ENCODE measurements at places on chromosomes 12 and 14.

- DNase-seq, result peak; percentile 94
Observed at GRCh38 chr14:32593290-32593942, 264.3 kb downstream of the AKAP6 start.

DNA sequence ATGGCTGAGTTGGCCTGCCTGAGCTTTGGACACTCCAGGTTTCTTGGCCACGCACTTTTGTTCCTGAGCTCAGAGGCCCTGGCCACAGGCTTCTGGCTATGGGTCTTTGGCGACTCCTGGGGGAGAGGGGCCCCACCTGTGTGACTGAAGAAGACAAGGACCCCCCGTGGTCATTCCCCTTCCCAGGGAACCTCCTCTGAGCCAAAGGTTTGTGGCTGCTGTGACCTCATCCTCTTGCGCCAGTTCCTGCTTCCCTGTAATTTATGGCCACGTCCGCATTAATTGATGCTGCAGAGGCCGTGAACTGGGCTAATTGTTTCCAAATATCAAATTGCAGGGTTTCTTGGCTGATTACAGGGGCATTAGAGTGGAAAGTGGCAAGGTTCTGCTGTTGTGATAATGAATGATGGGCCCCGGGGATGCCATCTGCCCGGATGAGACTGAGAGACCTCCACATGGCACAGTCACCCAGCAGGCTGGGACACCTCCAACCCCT lies 27.6 kb upstream of the NOS1 start:
- no peak for DNase-seq

DNA sequence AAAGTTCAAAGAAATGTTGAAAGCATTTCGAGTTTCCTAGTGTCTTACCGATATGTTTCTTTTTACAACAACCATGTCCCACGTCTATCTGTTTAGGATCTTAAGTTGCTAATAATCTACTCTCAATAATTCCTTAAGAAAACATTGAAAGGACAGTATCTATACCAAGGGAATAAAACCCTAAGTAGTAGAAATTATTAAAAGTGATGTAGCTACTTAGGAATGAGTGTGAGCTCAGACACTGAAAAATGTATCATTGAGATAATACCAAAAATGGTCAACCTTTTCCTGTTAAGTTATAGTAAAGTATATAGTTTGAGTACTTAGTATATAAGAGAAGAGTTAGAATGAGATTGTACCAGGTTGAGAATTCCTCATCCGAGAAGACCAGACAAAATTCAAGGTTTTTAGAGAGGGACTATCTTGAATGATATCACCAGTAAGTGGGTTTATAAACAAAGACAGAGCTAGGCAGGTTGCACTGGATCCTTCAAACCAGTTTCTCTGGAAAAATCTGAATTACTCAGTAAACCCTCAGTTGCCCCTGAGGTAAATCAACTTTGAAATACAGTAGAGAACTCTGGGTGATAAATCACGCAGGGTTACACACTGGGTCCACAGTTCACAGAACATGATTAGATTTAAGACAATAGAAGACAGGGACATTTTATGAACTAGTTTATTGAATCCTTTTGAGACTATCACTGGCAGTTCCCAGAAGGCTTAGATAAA lies 96.8 kb downstream of the ERGIC2 start:
- no peak for DNase-seq

DNA sequence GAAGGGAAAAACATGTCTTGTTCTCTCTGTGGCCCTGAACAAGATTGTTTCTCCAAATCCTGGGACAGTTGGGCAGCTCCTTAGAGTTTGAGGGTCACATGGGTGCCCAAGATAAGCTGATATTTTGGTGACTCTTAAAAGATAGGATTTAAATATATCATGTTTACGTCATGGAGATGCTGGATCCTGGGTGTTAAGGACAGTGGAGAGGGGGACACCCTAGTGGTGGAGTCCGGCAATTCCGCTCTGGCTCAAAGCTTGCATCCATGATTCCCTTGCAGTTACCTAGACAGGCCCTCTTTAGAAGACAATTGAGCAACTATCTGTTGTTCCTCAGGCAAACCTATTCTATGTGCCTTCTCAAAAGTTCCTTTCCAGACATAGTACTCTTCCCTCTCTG lies 101.8 kb downstream of the CMKLR1 start:
- DNase-seq, result no peak

DNA sequence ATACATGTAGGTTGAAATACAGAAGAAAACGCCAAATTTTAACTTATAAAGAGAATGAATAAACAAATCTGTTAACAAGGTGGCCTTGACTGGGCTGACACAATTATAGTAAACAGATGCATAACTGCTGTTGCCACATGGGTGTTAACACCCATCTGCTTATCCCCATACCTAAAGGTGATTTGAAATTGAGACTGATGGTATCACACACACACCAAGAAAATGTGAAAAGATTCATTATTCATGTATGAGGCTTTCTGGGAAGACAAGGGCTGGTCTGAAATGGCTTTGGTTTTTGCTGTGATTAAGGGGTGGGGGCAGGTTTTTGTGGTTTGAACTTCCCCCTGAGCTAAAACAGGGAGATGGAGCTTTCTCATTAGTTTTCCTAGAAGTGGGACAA lies 156.6 kb downstream of the SYT10 start:
- no peak for DNase-seq

- no peak for DNase-seq
Observed at GRCh38 chr12:114817571-114818425, 133.8 kb upstream of the TBX3 start.

GRCh38 chr12:93519859-93520258 lies 52.5 kb downstream of the MRPL42 start:
- DNase-seq, result no peak

DNA sequence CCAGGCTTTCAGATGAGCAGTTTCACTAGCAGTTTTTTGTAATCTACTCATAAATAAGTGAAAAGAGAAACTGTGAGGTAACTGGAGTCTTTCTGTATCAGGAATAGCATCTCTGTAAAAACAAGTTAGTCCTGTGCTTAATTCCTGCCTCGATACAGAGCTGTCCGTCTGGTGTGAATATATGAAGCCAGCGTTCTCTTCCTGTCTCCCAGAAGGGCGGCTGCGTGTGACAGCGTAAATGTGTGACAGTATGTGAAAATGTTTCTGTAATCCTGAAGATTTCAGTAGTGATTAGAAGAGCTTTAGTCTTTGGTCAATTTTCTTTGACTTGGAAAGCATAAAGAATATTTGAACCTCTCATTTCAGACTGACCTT lies 150.3 kb downstream of the FBXL14 start:
- DNase-seq, result no peak

- no peak for DNase-seq
Observed at GRCh38 chr12:23540572-23540971, 408.9 kb downstream of the SOX5 start.

DNA sequence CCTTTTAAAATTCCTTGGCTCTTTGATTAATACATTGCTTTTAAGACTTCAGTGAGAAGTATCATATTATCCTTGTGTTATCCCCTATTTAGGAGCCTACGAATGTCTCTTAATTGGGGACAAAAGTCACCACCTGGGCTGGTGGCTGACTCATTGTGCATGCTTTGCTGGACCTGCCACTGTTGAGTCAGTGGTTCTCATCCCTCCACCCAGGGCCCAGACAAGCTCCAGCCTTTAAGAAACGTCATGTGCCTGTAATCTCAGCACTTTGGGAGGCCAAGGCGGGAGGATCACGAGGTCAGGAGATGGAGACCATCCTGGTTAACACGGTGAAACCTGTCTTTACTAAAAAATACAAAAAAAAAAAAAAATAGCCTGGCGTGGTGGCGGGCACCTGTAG lies 57.9 kb downstream of the OTX2 start:
- DNase-seq, result no peak

DNA sequence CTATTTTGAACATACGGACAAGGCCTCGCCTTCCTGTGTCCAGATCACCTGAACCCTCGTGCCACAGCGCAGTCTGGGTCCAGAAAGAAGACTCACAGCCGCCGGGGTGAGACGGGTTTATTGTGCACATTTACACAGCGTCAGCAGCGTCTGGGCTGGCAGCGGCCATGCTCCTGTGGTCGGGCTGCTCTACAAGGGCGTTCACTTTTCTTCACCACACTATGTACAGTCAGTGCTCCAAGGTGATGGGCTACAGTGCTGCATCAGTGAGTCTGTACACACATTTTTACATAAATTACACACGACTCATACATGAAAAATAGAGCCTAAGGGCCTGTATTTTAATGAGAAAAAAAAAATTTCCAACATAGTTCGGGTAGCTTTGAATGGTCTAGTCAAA lies 18.0 kb downstream of the ZFYVE21 start:
- no peak for DNase-seq

- no peak for DNase-seq
Observed at GRCh38 chr14:104657563-104658324, 31.7 kb upstream of the INF2 start.

GRCh38 chr14:102131741-102132140 lies 8.0 kb upstream of the WDR20 start:
- no peak for DNase-seq

DNA sequence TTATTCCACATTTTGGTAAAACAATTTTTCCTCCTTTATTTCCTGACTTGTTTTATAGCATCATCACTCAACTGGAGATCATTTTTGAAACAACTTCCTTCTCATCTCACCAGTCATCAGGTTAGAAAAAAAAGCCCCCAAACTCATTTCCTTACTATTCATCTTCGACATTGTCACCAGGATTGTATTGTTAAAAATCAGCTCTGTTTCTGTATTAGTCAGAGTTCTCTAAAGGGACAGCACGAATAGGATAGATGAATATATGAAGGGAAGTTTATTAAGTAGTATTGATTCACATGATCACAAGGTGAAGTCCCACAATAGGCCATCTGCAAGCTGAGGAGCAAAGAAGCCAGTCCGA lies 392.6 kb downstream of the FUT8 start:
- DNase-seq, result no peak

- DNase-seq, result no peak
Observed at GRCh38 chr14:60233251-60233650, 15.8 kb upstream of the PPM1A start.

DNA sequence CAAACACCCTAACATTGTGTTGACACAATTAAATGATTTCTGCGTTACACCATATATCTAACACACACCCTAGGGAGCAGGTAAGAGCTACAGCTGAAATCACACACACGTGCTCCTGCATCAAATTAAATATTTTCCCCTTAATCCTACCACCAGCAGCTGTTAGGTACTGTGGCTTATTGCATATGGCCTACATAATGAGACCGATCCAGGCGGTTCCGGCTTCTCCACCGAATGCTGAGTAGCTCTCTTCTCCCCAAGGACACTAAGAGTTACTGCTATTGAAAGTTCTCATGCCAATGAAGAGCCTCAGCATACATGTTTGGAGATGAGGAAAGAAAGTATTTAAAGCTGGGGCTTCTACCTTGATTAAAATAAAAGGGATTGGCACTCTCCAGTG lies 472.2 kb upstream of the STXBP6 start:
- DNase-seq, result no peak

DNA sequence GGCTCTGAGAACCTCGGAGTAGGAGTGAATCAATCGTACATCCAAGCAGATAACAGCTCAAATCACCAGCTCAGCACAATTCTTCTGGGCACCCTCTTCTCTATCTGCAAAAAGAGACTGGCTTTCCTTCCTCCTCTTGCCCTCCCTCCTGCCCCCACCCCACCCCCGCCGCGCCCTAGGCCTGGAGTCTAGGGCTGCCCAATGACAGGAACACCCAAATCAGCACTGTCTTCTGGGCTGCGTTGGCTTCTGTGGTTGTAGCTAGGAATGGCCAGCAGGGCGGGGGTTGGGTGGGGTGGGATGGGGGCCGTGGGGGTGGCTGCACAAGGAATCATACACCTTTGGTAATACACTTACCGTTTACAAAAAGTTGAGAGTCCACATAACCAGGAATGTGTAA lies 28.0 kb upstream of the TMCC3 start:
- no peak for DNase-seq

DNA sequence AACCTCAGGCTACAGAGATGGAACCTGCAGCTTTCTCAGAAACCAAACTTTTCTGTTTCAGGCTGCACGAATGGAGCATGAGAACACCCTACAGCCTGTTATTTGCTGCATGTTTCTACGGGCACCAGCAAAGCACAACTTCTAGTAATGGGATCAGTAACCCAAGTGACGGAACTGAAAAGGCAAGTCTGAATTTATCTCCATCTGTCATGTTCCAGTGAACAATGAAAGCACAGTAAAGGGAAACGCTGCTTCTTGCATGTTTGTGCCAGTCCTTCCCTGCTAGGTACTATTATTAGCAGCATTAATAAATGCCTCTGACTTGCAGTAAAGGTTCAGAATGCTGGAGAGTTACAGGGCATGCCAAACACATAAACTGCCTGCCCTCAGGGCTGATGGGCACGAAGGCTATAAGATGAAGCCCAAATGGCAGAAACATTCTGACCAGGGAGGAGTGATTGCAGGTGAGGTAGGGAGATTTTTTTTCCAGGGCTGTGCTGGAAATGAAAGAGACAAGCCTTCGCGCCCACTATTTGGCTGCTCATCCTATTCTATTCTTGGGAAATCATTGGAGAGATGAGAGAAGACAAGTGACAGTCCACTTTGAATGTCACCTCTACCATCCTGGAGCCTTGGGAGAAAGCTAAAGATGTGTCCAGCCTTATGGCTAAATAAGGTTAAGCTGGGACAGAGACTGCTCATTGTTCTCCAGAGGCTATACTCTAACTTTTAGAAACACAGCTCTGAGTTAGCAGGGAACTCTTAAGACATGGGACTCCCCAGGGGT lies 100.4 kb upstream of the PLXNC1 start:
- no peak for DNase-seq

DNA sequence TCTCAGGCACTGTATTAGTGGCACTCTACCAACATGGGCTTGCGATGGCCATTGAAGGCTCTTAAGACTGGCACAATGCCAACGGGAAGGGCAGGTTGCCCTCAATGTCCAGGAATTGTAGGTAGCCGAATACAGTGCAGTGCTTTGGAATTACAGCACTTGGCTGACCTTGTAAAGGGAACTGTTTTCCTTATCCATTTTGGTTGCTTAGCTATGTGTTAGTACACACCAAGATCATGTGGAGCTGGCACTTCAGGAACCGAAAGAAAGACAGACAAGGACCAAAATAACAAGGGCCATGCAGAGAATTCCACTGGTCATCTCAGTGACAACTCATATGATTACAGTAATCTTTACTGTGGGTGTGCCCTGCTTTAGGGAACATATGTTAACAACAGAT lies 72.7 kb downstream of the DYRK2 start:
- DNase-seq, result no peak

- DNase-seq, result no peak
Observed at GRCh38 chr12:94648578-94648977, 1.8 kb downstream of the TMCC3 start.

DNA sequence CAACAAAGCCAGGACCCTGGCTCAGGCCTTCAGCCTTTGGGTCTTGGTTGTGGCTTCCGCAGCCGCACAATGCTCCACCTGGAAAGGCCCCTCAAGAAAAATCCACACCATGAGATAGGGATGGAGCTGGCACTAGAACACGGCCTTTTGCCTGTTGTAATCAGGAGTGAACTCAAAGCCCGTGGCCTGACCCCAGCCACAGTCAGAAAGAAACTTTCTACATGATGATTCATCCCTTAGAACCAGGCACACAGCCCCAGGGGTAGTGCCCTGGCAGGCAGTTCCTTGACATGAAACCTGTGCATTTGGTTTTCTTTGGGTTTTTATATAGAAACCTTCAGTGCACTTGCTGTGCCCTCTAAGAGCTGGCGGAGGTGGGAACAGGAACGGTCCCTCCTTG lies 5.1 kb downstream of the CLMN start:
- DNase-seq, result no peak

Measured in AG10803 (cell line).